Omental fat pad (tissue), 4 donors: ENCODE measurements at places on chromosomes 7 and 10. TPM values are rescaled to one million over a fixed set of nuclear protein-coding genes. Genes with fewer than 3 reads are reported as not detected.

PTPN12 gene
- total RNA-seq: 219 TPM

- no peak for DNase-seq
These were observed 231.7 kb downstream of the USP6NL start for GRCh38 chr10:11379771-11380170.

DNA sequence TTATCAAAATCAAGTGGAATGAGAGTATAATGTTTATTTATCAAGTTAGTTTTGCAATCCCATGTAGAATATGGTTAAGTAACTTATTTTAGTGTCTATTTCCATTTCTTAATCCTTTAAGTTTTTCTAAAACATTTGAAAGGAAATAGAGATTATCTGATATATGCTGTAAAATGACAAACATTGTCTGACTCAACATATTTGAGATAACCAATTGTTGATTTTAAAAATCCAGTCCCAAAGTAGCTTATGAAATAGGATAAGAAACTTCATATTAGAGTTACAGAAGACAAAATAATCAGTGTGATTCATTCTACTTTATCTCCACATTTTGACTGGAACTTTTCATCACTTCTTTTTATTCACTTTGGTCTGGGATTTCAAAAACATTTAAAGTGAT lies 38.7 kb upstream of the CDK1 start:
- no peak for DNase-seq

DNA sequence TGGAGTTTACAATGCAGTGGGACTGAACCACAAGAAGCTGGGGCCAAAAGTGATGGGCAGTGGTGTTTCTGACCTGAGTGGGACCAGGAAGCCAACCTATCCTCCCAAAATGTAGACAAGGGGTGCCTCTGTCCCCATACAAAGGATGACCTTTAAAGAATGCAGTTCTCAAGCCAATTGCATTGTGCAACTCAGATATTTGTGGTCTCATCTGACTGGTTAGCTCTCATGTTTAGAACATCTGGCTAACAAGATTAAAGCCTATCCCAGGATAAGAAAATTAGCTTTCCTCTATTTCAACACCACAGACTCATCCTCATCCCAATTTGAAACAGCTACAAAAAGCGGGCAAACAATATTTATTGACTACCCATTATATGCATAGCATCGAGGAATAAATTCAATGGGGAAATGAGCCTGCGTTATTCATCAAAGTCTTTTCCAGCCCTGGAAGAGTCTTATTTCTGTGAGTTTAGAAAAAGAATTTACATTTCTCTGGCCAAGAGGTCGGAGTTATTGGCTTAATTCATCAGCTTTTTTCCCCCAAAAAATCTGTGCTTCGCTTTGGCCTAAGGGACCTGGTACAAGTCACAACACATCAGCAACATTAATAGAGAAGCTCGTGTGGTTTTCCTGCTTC lies 26.7 kb downstream of the ELMO1 start:
- DNase-seq: no peak

DNA sequence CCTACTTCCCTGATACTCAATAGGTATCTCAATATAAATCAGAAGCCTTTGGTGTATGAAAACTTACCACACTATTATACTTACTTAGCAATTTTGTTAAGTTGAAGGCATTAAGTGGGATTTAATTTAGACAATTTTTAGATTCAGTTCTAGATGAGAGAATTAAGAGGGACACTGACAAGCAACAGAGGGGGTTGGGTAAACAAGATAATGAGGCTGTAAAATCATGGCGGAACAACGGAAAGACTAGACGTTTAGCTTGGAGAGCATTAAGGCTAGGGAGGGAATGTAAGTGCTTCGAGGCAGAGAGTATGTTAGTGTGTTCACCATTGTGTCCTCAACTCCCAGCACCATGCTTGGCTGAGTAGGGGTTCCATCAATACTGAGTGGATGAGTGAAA lies 71.3 kb downstream of the DENND11 start:
- no peak for DNase-seq

- no peak for DNase-seq
These were observed 21.4 kb downstream of the KCP start for GRCh38 chr7:128889121-128889520.

DNA sequence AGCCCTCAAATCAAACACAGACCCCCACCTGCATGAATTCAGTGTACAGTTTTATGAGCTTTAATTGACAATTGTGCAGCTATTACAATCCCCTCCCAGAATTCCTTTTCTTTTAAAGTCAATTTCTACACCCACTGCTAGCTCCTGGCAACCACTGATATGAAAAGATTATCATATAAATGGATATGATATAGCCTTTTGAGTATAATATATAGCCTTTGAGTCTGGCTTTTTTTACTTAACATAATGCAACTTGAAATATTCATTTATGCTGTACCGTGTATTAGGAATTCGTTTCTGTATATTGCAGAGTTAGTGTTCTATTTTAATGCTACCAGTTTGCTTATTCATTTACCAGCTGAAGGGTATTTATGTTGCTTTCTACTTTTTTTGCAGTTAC lies 127.7 kb downstream of the CCSER2 start:
- no peak for DNase-seq

DNA sequence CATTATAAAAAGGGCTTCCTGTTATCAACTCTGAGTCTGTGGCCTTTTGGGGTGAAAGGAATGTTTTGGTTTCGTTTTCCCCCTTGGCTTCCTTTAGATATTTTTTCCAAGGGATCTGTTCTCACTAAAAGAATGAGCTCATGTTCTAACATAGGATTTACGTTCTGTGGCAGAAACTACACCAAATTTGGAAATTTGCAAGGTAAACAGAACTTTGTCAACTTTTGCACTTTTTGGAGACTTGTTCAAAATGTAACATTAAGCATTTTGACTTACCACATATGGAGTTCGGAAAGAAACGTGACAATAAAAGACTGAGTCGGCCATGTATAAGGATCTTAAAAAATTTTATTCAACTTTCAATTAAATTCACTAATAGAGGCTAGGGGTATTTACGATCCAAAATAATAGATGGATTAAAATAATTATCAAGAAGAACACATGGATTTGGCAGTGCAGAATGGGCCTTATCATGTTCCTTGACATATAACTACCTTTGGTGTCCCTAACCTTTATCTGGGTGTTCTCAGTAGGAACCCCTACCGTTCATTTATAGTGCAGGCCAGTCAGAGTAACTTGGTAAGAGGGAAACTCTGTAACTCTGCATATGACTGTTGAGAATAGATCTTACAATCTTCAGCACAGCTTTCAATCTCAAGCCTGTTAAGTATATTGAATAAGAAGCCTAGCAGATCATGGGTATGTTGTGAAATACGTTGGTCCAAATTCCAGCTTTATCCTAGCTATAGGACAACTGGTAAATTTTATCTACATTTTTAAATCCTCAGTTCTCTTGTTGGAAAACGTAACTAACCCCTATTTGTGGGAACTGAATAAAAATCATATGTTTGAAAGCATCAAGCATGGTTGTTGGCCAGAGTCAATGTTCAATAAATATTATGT lies 11.8 kb downstream of the CPED1 start:
- no peak for DNase-seq

FAM241B gene
- 1.9 TPM for total RNA-seq

DNA sequence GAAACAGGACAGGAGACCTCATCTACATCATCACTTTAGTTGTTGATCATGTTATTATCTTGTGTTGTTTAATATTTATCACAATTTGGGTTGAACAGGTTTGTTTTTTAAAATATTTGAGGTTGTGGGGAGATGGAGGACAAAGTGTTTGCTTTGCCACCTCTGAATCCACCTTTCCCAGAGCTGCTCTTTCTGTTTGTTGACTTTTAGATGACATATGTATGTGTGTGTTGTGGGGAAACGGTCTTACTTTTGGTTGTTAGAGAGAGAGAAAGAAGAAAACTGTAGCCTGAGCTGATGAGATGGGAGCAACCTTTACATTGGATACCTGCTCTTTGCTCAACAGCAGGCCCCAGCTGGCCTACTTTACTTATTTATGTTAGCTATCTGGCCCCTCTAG lies 19.0 kb upstream of the SLC16A12 start:
- no peak for DNase-seq

FAM25A gene
- total RNA-seq: not detected

- DNase-seq: no peak
These were observed 140.5 kb downstream of the TWIST1 start for GRCh38 chr7:18976715-18977471.

ITPRID1 gene
- total RNA-seq: not detected

BZW2 gene
- 51.3 TPM for total RNA-seq

DNA sequence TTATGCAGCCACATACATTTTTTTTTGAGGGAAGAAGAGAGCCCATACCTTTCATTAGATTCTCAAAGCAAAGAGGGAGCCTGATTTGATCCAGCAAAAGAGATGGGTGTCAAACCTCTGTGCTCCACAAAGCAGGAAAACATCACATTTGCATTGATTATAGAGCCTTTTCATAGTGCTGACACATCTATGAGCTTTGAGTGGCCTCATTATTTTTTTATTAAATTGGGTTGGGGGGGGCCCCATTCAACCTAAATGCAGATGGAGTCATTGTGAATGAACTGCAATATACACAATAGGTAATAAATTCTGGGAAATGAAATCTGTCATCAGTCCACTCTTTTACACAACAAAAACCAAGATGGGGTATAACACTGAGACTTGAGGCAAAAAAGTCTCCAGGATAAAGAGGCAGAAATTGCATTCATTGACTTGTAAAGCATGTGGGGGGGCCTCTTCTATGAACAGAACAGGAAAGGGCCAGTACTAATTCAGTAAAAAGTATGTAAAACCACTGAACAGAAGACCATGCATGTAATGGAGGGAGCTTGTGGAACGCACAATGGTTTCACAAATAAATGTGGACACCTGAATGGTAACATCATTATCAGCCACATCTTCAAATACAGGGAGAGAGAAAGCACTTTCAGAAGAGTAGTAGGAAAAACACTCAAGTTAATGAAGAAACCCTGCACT lies 17.7 kb upstream of the ASB4 start:
- DNase-seq: no peak

- DNase-seq: no peak
These were observed 115.2 kb downstream of the EBF3 start for GRCh38 chr10:129848696-129849451.

DLX6 gene
- total RNA-seq: not detected

DNA sequence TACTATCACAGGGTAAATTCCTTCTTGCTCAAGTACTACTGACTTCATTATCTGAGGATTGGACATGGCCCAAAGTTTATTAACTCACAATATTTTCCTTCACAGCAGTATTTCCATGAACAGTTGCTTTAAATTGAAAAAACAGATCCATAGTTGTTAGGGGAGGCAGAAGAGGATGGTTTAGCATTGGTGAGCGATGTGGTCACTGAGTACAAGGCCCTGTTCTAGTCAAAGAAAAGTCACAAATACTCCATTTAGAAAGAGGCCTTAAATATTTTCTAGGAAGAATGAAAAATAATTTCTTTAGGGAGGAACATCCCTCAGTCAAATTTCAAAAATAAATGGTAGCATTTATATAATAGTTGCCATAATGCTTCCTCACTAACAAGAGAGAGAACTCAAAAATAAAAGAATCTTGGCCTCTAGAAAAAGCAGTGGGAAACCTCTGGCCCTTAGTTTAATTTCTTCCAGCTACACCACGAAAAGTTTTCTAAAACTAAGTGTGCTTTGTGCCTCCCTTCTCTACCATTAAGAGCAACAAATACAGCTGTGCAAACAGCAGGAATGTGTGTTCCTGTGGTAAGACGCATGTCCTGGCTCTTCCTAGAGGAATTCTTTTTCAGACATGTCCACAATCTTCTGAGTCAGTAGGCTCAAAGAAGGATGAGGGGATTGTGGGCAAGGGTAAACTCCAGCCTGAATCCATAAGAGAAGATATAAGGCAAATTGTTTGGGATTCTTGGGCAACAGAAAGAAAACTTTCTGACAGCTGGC lies 105.7 kb downstream of the HOXA1 start:
- DNase-seq: no peak

- DNase-seq: no peak
These were observed 646.7 kb downstream of the PARD3 start for GRCh38 chr10:34168439-34168838.

PPP3CB gene
- 41.1 TPM for total RNA-seq

GRCh38 chr10:62853710-62854109 lies 37.5 kb upstream of the EGR2 start:
- DNase-seq: no peak

DNA sequence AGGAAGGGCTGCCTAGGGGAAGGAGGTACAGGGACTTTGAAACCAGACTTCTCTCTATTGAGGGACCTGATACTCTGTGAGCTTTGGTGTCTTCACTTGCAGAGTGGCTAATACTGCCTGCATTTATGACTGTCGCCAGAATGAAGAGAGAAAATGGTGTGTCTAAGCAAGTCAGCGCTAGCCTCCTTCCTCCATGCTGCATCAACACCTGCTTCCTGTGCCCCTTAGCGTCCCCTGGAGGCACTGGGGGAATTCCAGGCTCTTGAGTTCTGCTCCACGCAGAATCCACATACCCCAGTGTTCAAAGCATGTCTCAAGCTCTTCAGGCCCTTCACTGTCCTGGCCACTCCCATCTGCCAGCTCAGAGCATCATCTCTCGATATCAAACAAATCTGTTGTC lies 140.5 kb downstream of the PKD1L1 start:
- no peak for DNase-seq

DNA sequence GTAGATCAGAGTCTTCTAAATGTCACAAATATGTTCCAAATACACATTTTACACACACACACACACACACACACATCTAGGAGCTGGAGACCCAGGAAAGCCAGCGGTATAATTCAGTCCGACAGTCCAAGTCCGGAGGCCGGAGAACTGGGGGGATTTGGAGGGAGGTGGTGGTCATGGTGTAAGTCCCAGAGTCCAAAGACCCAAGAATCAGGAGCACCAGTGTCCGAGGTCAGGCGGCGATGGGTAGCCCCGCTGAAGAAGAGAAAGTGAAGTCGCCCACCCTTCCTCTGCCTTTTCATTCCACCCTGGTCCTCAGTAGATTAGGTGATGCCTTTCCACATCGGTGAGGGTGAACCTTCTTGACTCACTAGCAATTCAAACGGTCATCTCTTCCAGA lies 154.8 kb downstream of the CAMK1D start:
- no peak for DNase-seq

GRCh38 chr7:41538810-41539724 lies 163.8 kb downstream of the INHBA start:
- DNase-seq: no peak

- no peak for DNase-seq
These were observed 121.8 kb upstream of the AFAP1L2 start for GRCh38 chr10:114526126-114526503.

- no peak for DNase-seq
These were observed 54.8 kb upstream of the SLC35B4 start for GRCh38 chr7:134371536-134371935.

DNA sequence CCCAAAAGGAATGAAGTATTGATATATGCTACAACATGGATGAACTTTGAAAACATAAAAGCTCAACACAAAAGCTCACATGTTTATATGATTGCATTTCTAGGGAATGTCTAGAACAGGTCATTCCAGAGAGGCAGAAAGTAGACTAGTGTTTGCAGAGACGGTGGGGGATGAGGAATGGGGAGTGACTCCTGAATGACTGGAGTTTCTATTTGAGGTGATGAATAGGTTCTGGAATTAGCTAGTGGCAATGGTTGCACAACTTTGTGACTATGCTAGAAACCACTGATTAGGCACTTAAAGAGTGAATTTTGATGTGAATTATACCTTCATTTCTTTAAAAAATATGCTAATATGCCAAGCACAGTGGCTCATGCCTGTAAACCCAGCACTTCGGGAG lies 6.9 kb downstream of the KPNA7 start:
- DNase-seq: no peak
